Smooth muscle cell of the pulmonary artery (primary cell): ENCODE measurements at places on chromosomes 7 and 10. TPM values are rescaled to one million over a fixed set of nuclear protein-coding genes. Genes with fewer than 3 reads are reported as not detected.

CNNM1 gene
- 0.07 and 0.17 TPM in 2 replicates for total RNA-seq

ELN gene
- total RNA-seq, result 82.6 and 158 TPM in 2 replicates

TSPAN33 gene
- 0.26 and 0.53 TPM in 2 replicates for total RNA-seq

CPA4 gene
- 46.4 and 140 TPM in 2 replicates for total RNA-seq

RBM20 gene
- total RNA-seq, result 2.4 and 5.1 TPM in 2 replicates

SLC13A1 gene
- not detected in 2 replicates for total RNA-seq

IDI2 gene
- total RNA-seq, result not detected in 2 replicates

FRMPD2 gene
- total RNA-seq, result 0.20 TPM in 1 of 2 replicates, not detected in the other

CRYGN gene
- 0.13 TPM in 1 of 2 replicates, not detected in the other for total RNA-seq

SSC4D gene
- total RNA-seq, result 0.40 and 0.65 TPM in 2 replicates

OR6B1 gene
- not detected in 2 replicates for total RNA-seq

CEP55 gene
- 5.5 and 12.3 TPM in 2 replicates for total RNA-seq

MMD2 gene
- not detected in 2 replicates for total RNA-seq

SRRM3 gene
- 0.03 and 0.26 TPM in 2 replicates for total RNA-seq
